Activated T-cell treated with anti-CD3 and anti-CD28 coated beads, Interleukin-2, amount 50 U/mL, for 72 hours (primary cell): ENCODE measurements at places on chromosomes 13 and 19. TPM values are rescaled to one million over a fixed set of nuclear protein-coding genes. Genes with fewer than 3 reads are reported as not detected.

DNA sequence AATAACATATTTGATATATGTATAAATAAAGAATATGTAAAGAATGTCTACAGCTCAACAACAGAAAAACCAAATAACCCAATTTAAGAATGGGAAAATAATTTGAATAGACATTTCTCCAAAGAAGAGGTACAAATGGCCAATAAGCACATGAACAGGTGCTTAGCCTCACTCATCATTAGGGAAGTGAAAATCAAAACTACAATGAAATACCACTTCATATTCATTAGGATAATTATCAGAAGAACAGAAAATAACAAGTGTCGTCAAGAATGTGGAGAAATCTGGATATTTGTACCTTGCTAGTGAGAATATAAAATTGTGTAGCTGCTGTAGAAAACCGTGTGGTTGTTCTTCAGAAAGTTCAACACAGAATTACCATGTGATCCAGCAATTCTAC, 8.4 kb upstream of the SUPT20H start:
- no peaks in the 10 kb centered on the region for H3K4me1 ChIP-seq
- no peak overlapping the region for H3K27ac ChIP-seq

DNA sequence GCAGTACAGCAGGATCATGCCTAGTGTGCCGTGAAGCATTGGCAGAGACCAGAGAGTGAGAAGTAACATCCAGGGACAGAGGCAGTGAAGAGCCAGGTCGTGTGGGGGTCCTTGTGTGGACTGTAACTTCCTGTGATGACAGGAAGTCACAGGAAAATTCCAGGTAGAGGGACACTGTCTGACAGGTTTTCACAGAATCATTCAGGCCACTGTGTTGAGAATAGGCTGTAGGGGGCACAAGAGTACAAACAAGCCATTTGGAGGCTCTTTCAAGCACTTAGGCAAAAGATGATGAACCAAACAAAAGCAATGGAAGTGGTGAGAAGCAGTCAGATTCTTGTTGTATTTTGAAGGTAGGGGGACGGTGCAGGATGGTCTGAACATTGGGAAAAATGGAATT, 46.4 kb downstream of the N4BP2L1 start:
- no peaks in the 10 kb centered on the region for H3K27me3 ChIP-seq
- H3K4me1 ChIP-seq = no peaks in the 10 kb centered on the region
- H3K36me3 ChIP-seq = peaks cover under 1% of the 10 kb centered on the region
- DNase-seq = no peak
- no peak overlapping the region for H3K4me3 ChIP-seq
- H3K27ac ChIP-seq = no peak overlapping the region

DNA sequence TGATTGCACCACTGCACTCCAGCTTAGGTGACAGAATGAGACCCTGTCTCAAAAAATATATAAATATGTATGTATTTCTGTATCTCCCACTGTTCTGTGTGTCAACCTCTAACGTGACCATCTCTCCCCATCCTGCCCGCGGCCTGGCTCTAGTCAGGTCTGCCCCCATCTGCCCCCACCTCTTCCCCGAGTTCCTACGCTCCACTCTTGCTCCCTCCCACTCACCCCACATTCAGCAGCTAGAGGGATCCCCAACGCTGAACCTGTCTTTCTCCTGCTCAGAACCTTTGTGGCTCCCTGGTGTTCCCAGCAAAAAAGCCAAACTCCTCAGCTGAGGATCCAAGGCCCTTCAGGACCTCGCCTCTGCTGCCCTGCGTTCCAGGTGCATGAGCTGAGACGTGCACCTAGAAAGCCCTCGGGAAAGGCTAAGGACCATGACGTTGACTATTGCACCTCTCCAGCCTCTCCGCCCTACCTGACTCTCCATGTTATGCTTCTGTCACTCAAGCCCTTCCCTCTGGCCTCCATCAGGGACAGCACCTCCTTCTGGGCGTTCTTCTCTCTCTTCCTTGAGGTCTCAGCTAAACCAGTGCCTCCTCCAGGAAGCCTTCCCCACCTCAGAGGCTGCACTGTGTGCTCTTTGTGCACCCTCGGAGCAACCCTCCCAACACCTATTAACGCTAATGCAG, 18.1 kb downstream of the AKT2 start:
- no peak overlapping the region for H3K27ac ChIP-seq
- peaks cover 35% of the 10 kb centered on the region for H3K4me1 ChIP-seq
- no peaks in the 10 kb centered on the region for H3K27me3 ChIP-seq
- peaks cover 12% of the 10 kb centered on the region for H3K36me3 ChIP-seq
- H3K4me3 ChIP-seq = no peak overlapping the region
- no peak for DNase-seq

DNA sequence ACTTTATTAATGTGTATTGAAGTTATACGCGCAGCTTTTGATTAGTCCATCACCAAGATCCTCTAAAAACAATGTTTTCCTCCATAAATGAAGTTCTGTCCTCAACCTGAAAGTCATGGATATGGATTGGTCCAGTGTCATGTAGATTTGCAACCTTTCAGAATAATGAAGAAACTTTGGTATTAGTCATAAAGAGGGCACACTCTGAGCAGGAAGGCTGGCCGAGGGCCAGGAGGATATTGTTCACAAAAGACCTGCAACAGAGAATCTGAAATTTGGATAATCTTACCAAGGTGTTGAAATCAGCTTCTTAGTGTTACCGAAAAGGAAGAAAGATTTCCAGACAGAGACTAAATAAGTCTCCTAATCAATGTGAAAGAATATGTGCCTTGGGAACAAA, 20.7 kb downstream of the CLDN10 start:
- no peak overlapping the region for H3K4me3 ChIP-seq
- DNase-seq = no peak
- no peaks in the 10 kb centered on the region for H3K36me3 ChIP-seq
- no peaks in the 10 kb centered on the region for H3K27me3 ChIP-seq

DNA sequence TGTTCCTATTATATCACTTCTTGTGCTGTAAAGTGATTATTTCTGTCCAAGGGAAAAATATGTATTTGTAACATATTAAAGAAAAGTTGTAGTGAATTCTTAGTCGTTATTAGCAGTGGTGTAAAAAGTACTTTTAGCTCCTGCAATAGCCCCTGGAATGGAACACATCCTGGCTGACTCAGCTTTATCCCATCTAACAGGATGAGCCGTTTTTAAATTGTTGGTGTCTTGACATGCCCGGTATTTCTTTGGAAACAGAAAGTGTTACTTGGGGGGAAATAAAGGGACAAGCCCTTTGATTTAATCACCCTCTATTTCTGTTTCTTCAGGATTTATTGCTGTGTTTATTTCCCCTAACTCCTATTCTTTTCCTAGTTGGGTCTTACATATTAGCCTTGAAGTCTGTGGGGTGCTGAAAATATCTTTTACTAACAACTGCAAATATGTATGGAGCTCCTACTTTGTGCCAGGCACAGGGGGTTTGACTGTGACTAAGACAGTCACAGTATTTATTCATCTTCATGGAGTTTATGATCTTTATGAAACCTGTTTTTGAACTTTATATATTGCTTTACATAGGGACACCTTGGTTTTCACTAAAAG, 17.9 kb downstream of the COG3 start:
- H3K4me3 ChIP-seq = no peak overlapping the region
- no peaks in the 10 kb centered on the region for H3K27me3 ChIP-seq
- peaks cover 5% of the 10 kb centered on the region for H3K4me1 ChIP-seq
- H3K27ac ChIP-seq = peak overlapping the region; percentile 65
- DNase-seq = no peak

- peak overlapping the region; percentile 84 for H3K4me3 ChIP-seq
- peaks cover 2% of the 10 kb centered on the region for H3K36me3 ChIP-seq
- peaks cover 25% of the 10 kb centered on the region for H3K4me1 ChIP-seq
- DNase-seq = peak; percentile 65
Measured at GRCh38 chr19:610801-611480, 21.3 kb downstream of the HCN2 start.

- H3K4me1 ChIP-seq = peaks cover 63% of the 10 kb centered on the region
- no peaks in the 10 kb centered on the region for H3K27me3 ChIP-seq
- H3K27ac ChIP-seq = peak overlapping the region; percentile 72
- no peak for DNase-seq
- H3K36me3 ChIP-seq = peaks cover 9% of the 10 kb centered on the region
Measured at GRCh38 chr19:6811906-6812305, 39.4 kb downstream of the VAV1 start.

DNA sequence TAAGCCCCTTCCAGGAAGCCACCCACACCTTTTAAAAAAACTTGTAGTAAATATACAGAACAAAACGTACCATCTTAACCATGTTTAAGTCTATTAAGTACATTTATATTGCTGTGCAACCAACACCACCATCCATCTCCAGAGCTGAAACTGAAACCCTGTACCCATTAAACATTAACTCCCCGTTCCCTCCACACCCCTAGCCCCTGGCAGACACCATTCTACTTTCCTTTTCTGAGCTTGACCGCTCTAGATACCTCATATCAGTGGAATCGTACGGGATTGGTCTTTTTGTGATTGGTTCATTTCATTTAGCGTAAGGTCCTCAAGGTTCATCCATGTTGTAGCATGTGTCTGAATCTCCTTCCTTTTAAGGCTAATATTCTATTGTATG, 13.0 kb upstream of the SPATA13 start:
- no peak for DNase-seq
- H3K27ac ChIP-seq = no peak overlapping the region

DNA sequence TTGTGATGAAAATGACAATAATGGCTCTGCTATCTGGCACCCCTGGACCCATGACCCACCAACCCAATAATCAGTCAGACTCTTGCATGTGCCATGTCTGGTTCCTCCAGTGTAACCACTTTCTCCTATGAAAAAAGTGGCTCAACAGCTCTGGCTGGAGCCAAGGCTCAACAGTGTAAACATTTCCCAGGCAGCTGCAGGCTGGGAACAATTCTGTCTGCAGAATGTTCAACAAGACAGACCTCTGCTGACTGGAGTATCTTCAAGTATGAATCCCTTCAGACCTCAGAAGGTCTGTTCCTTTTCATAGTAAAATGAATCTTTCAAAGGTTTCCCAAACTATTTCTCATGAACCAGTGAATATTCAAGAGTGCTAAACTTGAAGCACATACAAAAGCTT, 410.1 kb upstream of the HTR2A start:
- H3K36me3 ChIP-seq = no peaks in the 10 kb centered on the region
- H3K4me1 ChIP-seq = no peaks in the 10 kb centered on the region
- no peak for DNase-seq
- H3K4me3 ChIP-seq = no peak overlapping the region
- no peaks in the 10 kb centered on the region for H3K27me3 ChIP-seq

DNA sequence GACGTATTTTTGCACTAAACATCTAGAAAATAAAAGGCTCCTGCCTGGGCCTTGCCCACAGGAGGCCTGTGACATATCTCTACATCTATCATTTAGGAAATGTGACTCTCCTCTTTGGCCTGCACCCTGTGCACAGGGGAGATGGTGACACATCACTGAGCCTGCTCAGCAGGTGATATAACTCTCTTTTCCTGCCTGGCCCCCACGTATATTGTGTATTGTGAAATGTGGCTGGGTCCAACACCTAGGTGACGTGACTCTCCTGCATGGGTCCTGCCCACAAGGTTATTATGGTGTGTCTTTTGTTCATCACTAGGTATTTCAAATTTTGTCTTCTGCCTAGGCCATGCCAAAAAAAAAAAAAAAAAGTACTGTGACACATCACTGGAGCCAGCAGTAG, 61.4 kb upstream of the ZNF724 start:
- no peaks in the 10 kb centered on the region for H3K36me3 ChIP-seq
- H3K27ac ChIP-seq = no peak overlapping the region
- H3K27me3 ChIP-seq = no peaks in the 10 kb centered on the region
- H3K4me3 ChIP-seq = no peak overlapping the region

DNA sequence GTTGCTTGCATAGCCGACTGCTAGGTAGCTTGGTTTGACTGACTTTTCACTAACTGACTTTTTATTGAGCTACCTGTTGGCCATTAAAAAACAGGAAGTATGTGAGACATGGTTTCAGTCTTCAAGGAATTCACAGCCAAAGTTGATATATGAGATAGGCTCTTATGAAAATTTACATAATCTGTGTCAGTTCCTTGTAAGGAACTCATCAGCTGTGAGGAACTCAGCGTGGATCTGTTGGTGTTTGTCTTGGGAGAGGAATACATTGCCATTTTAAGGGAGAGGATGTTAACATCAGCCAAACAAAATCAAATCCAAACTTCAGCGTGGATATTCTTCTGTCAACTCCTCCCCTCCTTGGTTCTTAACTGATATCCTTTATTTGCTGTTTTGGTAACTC, 2.0 kb downstream of the RNF113B start:
- no peaks in the 10 kb centered on the region for H3K36me3 ChIP-seq
- no peak for DNase-seq
- peaks cover 25% of the 10 kb centered on the region for H3K27me3 ChIP-seq

DNA sequence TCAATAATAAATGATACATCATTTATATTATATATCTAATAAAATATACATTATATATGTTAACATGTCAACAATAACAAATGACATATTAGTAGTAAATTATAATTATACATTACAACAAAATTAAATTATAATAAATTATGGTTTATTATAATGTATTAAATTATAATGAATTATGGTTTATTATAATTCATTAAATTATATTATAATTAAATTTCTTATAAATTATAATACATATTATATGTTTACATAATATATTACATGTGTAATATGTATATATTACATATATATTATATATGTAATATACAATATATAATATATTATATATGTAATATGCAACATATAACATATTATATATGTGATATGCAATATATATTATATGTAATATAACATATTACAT, 20.5 kb downstream of the C3 start:
- no peaks in the 10 kb centered on the region for H3K36me3 ChIP-seq
- DNase-seq = no peak
- no peak overlapping the region for H3K27ac ChIP-seq
- no peaks in the 10 kb centered on the region for H3K27me3 ChIP-seq

DNA sequence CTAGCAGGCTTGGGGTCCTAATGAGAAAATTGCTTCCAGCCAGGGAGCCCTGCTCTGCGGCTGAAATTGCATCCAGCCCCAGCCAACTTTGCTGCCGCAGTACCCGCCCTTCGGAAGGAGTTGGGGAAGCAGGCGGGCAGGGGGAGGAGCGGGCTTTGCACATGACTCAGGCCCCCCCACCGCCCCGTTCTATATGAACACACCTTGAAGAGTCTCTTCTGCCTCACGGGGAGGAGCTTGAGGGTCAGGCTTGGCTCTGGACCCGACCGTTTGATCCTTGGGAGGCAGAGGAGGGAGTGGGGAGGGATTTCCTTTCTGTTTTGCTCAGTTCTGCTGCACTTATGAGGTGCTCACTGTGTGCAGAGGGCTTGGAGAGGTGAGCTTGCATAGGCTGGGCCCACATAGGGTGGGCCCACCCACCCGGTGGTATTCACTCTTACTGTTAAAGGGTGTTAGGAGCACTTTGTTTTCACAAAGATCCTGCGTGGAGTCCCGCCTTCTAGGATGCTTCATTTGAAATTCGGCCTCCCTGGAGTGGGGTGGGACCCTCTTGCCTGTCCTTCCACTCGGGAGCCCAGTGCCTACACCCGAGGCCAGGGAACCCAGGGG, 46.5 kb downstream of the LYL1 start:
- H3K4me3 ChIP-seq = no peak overlapping the region
- no peak overlapping the region for H3K27ac ChIP-seq
- no peak for DNase-seq
- H3K36me3 ChIP-seq = no peaks in the 10 kb centered on the region

GRCh38 chr13:94058821-94059360, 420.6 kb downstream of the DCT start:
- no peaks in the 10 kb centered on the region for H3K4me1 ChIP-seq
- no peak overlapping the region for H3K27ac ChIP-seq
- no peaks in the 10 kb centered on the region for H3K36me3 ChIP-seq
- H3K27me3 ChIP-seq = peaks cover 17% of the 10 kb centered on the region
- H3K4me3 ChIP-seq = no peak overlapping the region
- DNase-seq = no peak

The MAMSTR gene
- total RNA-seq = 0.89 TPM

The DIRAS1 gene
- 0.32 TPM for total RNA-seq

The OXGR1 gene
- total RNA-seq = not detected

The PSG1 gene
- total RNA-seq = not detected

The SWSAP1 gene
- total RNA-seq = 1.9 TPM

The MBD3L2 gene
- total RNA-seq = not detected

The EVI5L gene
- 10.4 TPM for total RNA-seq

The C1QTNF9 gene
- total RNA-seq = not detected

The IL27RA gene
- total RNA-seq = 75.2 TPM

The AMER2 gene
- total RNA-seq = not detected

The KLF1 gene
- 0.19 TPM for total RNA-seq
